ENCODE measurements at places on chromosomes 11 and 22. TPM values are rescaled to one million over a fixed set of nuclear protein-coding genes. Genes with fewer than 3 reads are reported as not detected.

DNA sequence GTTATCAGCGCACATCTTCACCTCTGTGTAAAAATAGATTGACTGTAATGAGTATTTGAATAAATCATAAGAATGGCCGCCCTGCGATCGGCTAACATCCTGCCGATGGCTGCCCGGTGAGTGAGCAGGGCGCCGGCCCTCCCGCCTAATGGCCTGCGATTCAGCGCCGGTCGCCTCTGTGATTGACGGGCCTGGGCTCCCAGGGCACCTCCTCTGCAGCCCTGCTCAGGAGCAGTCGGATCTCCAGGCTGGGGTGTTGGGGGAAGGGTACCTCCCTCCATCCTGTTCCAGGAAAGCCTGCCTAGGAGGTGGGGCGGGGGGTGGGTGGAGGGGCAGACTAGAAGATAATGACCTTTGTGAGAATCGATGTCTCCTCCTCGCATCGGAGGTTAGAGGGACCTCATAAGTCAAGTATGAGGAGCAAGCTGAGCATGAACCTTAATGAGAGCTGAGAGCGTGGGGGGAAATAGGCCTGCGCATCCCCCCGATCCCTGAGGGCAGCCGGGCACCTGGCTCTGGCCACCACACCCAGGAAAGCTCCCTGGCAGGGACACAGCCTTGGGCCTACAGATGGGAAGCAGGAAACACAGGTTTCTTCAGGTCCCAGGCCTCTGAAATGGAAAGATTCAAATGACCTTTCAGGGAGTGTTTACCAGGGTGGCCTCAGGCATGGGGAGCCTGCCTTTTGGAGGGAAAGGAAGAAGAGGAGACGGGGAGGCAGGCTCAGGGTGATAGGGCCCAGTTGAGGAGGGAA is 71.7 kb downstream of the PKNOX2 start:
- DNase-seq, result no peak

DNA sequence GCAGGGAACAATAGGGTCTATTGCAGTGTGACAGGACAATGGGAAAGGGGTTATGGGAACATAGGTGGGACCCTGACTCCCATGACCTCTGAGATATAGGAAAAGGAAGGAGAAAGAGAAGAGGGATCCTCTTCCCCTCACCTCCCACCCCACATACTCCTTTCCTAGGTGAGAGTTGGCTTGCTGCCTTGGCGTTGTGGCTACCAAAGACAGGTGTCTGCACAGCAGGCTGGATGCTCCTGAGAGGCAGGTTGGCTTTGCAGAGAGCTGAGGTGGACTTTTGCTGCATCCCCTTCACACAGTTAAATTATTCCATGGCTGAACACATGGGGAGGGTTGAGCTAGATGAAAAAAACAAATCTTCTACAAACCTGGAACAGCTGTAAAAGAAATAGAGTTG is 80.7 kb downstream of the SYT9 start:
- peak; percentile 72 for DNase-seq

DNA sequence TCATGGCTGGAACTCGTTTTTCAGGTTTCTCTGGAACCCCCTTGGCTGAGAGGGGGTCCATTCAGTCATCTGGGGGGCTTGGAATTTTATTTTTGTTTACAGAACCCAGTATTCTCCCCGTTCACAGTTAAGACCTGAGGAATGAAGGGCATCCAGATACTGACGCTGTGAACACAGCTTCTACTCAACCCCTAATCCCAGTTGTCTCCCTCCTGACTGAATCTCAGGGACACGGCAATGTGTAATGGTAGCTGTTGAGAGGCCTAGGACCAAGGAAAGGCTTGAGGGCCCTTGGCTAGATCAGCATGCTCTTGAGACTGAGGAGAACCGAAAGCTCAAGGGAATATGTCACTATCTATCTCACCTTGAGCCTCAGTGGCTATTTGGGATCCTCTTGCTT is 113.6 kb downstream of the SWAP70 start:
- DNase-seq, result no peak

- no peak for DNase-seq
These were observed 163.8 kb downstream of the FAT3 start for GRCh38 chr11:92388380-92388779.

DNA sequence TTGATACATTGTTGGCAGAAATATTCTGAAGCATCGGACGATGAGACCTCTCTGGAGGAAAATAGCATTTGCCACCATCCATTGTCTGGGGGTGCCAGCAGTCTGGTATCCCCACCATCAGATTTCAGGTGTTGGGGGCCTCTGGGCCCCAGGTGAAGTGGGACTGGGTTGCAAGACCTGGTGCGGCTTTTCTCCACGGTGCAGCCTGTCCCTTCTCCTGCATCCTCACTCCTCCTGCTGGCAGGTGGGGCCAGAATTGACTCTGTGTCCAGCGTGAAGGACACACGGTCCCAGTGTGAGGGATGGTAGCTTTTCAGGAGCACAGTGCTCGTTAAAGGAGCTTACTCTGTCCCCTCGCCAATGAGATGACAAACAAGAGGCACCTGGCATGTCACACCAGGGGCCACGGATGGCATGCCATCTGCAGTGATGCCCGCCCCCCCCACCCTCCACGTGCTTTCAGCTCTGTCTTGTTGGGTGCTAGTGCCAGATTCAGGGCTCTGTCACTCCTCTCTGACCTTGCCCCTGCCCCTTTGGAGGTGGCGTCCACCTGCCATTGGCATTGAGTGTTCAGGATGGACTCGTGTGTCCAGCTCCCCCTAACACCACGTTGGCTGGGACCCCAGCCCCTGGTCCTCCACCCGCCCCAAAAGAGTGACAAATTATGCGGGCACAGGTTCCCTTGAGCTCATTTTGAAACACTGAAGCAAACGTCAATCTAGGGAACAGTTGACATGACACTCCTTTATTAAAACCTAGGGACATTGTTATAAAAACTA is 62.4 kb downstream of the PARVG start:
- DNase-seq, result no peak

DNA sequence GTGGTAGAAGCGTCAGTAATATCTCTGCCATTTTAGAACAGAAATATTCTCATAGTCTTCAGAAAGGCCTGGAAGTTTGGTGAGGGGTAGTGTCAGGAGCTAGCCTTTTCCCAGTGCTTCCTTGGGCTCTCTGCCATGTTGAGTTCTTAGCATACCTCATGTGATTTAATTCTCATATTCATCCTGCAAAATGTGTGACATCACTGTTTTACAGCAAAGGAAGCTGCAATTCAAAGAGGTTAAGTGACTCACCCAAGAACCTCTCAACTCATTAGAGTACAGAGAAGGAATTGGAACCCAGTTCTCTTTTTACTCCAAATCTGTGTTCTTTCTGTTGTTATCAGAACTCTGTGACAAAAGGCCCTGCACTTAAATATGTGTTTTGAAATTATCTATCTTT is 72.1 kb downstream of the RNF169 start:
- no peak for DNase-seq

DNA sequence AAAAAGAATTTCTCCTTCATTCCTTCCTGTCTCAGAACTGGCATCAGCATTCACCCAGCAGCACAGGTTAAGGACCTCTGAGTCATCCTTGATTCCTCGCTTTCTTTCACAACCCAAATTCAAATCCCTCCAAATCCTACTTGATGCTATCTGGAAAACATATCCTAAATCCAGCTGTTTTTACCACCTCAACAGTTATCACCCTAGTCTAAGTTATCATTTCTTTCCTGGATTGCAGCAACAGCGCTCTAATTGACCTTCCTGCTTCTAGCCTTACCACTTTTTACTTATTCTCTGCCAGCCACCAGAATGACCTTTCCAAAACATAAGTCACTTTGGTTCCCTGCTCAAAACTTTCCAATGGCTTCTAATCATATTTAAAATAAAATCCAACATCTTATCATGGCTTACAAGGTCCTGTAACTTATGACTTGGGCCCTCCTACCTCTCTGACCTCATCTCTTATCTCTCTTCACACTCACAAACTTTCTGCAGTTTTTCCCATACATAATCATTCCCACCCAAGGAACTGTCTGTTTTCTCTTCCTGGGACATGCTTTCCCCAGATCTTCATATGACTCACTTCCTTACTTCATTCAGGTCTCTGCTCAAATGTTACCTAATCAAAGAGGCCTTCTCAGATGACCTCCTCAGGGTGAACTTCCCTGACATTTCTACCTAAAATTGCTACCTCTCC is 119.4 kb downstream of the TTC28 start:
- no peak for DNase-seq

- no peak for DNase-seq
These were observed 1.4 kb upstream of the SIGIRR start for GRCh38 chr11:416051-416756.

DNA sequence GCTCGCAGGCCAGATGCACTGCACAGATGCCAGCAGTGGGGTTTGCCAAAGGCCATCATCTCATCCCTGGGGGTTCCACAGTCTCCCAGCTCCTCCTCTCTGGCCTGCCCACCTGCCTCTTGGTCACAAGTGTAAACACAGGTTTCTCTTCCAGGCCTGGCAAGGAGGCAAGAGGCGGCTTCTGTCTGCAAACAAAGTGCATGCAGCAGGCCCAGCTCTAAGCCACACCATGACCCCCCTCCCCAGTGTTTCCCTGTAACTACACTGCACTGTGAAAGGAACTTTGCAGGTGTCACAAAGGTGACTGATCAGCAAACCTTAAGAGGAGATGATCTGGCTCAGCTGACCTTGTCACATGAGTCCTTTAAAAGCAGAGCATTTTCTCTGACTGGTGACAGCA is 26.2 kb upstream of the SHISAL1 start:
- DNase-seq, result no peak

DNA sequence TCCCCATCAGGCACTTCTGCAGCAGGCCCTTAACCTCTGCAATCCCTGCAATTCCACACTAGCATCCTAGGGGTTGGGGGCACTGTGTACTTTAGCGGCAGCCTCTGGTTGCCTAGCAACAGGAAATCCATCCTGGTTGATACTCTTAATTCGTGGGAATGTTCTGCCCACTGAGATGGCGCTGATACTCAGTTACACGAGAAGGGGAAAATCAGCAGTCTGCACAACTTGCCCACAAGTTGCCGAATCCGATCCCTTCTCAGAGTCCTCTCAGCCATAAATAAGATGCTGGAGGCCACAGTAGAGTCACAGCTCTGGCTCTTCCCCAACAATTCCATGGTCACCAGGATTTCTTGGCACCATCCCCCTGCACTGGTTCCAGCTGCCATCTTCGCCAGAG is 57.6 kb upstream of the CRYBB3 start:
- no peak for DNase-seq

DNA sequence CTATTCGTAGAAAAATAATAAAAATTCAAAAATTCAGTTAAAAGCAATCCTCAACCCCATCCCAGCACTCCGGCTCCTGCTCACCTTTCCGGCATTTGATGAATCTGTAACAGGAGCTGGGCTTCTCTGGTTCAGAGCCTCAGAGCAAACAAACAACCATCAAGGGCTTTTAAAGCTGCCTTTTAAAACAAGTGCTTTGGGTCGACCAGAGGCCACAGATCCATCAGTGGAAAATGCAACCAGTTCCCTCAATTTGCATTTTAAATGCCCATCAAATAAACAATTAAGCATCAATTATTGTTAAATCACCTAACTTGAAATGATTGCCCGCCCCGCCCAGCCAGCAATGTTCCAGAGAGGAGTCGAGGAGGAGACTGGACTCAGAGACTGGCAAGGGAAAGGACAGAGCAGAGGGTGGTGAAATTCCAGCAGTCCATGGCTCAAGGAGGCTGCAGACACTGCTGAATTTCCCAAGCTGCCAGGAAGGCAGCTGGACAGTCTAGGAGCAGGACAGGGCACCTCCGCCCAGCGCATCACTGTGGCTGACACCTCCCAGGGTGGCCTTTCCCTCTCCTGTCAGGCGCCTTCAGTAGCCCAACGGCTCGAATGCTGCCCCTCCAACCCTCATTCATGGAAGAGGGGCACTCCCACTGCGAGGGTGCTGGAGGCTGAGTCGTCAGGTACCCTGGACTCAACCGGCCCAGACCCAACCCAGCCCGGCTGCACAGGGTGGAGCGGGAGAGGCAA is 7.5 kb downstream of the FXYD6 start:
- DNase-seq, result no peak

DNA sequence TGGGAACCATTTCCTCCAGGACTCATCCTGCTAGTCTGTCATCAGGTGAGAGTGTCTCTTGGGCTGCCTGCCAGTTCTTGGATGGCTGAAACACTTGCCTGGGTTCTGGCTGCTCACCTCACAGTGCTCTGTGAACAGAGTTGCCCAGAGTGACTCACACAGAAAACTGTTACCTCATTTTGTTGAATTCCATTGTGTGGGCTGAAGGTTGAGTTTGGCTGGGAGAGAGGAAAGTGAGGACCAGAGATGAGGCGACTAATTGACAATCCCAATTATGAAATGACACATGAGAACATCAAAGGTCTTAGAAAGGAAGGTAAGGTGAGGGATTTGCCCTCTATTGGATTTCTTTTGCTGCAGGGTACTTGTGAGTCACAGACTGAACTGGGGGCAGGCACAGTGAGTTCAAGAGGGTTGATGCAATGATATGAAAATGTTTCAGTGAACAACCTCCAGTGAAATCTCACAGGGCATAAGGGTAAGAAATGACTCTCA is 20.2 kb upstream of the CALCB start:
- DNase-seq, result no peak

GRCh38 chr11:64863391-64864060 is 14.9 kb downstream of the EHD1 start:
- no peak for DNase-seq

GRCh38 chr22:45488764-45489370 is 13.8 kb upstream of the FBLN1 start:
- DNase-seq, result no peak

DNA sequence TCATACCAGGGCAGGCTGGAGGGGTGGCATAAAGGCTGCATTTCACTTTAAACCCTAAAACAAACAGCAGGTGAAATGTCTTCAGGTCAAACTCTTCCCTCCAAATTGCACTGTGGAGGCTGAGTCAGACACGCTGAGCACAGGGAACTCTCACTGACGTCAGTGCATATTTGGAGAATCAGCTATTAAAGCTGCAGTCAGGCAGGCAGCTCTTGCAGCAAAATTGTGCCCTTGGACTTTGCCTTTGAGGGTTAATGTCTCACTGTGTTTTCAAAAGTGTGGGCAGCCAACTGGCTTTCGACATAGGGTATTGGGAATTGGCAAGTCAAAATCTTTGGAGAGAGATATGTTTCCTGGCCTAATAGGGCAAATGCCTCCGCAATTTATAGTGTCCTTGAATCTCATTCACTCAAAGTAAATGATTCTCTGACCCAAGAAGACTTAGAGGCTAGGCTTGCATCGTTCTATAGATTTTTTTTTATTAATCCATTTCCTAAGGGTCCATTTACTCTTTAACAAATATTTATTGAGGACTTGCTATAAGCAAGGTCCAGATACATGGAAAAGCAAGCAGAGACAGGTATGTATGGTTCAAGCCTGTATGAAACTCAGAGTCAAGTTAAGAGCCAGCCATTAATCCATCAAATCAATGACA is 27.7 kb upstream of the SMCO4 start:
- DNase-seq, result no peak

INPP5J gene
- 0.73 TPM for total RNA-seq

BEST1 gene
- 1.9 TPM for total RNA-seq

BTG4 gene
- total RNA-seq, result not detected

OR5A1 gene
- not detected for total RNA-seq

MMP7 gene
- not detected for total RNA-seq

BIRC2 gene
- total RNA-seq, result 96.0 TPM

KRTAP5-10 gene
- not detected for total RNA-seq

IL10RA gene
- total RNA-seq, result 3.0 TPM

KIF18A gene
- 15.0 TPM for total RNA-seq
